ENCODE measurements at places on chromosomes 13 and 19. TPM values are rescaled to one million over a fixed set of nuclear protein-coding genes. Genes with fewer than 3 reads are reported as not detected.

DNA sequence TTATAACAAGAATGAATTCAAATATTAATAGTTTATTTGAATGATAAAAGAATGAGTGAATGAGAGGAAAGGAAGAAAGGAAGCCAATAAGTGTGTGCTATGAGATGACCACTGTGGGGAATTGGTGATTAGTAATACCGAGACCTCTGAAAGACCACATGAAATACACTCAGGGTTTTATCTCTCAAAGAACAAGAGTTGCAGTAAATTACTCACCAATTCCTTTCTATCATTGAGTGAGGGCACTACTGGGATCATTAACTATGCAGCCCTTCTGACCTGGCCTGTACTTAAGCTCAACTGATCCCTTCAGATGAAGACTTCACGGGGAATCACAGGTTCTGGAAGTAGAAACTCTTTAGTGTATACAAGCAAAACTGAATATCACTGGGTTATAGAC is 1636.1 kb downstream of the SLITRK5 start:
- no peaks in the 10 kb centered on the region for H3K4me1 ChIP-seq
- H3K27ac ChIP-seq = no peak overlapping the region
- H3K36me3 ChIP-seq = no peaks in the 10 kb centered on the region
- no peaks in the 10 kb centered on the region for H3K27me3 ChIP-seq

- H3K27ac ChIP-seq = peak overlapping the region; percentile 26
- H3K36me3 ChIP-seq = no peaks in the 10 kb centered on the region
- H3K27me3 ChIP-seq = no peaks in the 10 kb centered on the region
- H3K4me3 ChIP-seq = no peak overlapping the region
Observed at GRCh38 chr13:109274188-109274821, 512.1 kb downstream of the IRS2 start.

The IGSF23 gene
- not detected for total RNA-seq

DNA sequence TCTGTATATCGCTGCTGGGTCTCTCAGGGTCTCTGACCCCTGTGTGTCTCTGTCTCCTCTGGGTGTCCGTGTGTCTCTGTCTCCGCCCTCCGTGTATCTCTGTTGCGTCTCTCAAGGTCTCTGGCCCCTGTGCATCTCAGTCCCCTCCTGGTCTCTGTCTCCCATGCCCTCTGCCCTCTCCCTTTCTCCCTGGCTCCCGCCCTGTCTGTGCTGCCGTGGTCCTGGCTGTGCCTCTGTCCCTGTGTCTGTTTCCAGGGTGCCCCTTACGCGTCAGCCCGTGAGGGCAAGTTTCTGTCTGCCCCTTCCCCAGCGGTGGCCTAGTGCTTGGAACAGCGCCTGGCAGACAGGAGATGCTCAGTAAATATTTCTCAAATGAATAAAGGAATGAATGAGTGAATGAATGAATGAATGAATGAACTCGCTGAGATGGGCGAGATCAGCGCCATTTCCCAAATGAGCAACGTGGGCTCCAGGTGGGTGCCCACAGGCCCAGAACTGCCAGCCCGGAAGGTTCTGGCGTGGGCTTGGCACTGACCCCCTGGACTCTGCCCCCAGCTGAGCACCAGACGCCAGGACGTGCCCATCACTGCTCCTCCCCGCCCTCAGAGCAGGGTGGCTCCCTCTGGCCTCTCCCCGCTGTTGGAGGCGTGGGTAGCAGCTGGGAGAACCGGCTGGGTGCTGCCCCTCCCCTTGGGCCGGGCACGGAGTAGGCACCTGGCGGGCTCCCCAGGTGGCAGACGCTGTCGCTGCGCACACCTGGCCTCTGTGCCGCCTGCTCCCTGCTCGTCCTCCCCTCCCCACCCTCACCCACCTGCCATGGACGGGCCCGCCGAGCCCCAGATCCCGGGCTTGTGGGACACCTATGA is at the start of gene SULT2B1:
SULT2B1 (plus strand) TSS at position 736 of the 866 bp plus-strand sequence; CDS start at position 817, 81 bp downstream.
- H3K27ac ChIP-seq = no peak within 1 kb of the TSS
- H3K36me3 ChIP-seq = no peaks in the 10 kb centered on the region
- no peak within 1 kb of the TSS for H3K4me3 ChIP-seq
- no peak for DNase-seq
- H3K27me3 ChIP-seq = no peaks in the 10 kb centered on the region
- H3K4me1 ChIP-seq = peaks cover 8% of the 10 kb centered on the region

DNA sequence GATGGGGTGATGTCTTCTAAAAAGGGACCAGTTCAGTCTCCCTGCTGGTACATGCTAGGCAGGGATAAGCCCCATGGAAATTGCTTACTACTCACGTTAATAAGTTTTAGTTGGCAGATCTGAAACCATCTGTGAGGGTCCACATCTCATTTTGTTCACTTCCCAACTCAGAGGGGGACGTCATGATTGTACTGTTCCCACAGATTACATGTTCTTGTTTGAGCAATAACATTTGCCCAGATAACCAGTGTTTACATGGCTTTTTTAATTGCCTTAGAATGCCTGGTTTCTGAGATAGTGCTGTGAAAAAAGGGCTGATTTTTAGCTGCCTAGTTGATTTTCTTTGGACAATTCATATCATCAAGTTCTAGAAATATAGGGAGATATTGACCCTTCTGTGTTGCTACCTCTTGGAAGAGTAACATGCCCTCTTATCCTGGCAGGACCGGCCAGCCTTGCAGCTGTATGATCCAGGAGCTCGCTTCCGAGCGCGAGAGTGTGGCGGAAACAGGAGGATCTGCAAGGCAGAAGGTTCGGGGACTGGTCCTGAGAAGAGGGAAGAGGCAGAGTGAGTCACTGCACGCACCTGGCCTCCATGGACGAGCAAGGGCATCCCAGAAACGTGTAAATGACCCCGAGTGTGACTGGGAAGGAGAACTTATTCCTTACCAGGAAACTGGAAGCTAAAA is 9.8 kb upstream of the CHAMP1 start:
- H3K27me3 ChIP-seq = no peaks in the 10 kb centered on the region
- peak; percentile 40 for DNase-seq
- H3K4me3 ChIP-seq = no peak overlapping the region
- H3K4me1 ChIP-seq = no peaks in the 10 kb centered on the region

- no peaks in the 10 kb centered on the region for H3K27me3 ChIP-seq
- no peak overlapping the region for H3K4me3 ChIP-seq
- peak; percentile 58 for DNase-seq
- H3K36me3 ChIP-seq = no peaks in the 10 kb centered on the region
Observed at GRCh38 chr19:6868351-6868750, 19.0 kb upstream of the ADGRE1 start.

- H3K27me3 ChIP-seq = no peaks in the 10 kb centered on the region
- H3K4me3 ChIP-seq = no peak overlapping the region
- no peak for DNase-seq
- no peak overlapping the region for H3K27ac ChIP-seq
- no peaks in the 10 kb centered on the region for H3K36me3 ChIP-seq
Observed at GRCh38 chr13:50679321-50679720, 164.2 kb downstream of the DLEU7 start.

The ZNF888 gene
- total RNA-seq = 5.0 TPM

- DNase-seq = no peak
- peak overlapping the region; percentile 36 for H3K4me3 ChIP-seq
- peaks cover 6% of the 10 kb centered on the region for H3K4me1 ChIP-seq
- no peaks in the 10 kb centered on the region for H3K36me3 ChIP-seq
- H3K27me3 ChIP-seq = peaks cover 17% of the 10 kb centered on the region
Observed at GRCh38 chr13:38687246-38688229, 661 bp downstream of the FREM2 start.

- peak overlapping the region; percentile 90 for H3K4me3 ChIP-seq
- H3K27me3 ChIP-seq = peaks cover 14% of the 10 kb centered on the region
- peaks cover 38% of the 10 kb centered on the region for H3K4me1 ChIP-seq
- peak overlapping the region; percentile 98 for H3K27ac ChIP-seq
- peak; percentile 94 for DNase-seq
- peaks cover 44% of the 10 kb centered on the region for H3K36me3 ChIP-seq
Observed at GRCh38 chr19:7681340-7682174, 924 bp downstream of the TRAPPC5 start.

DNA sequence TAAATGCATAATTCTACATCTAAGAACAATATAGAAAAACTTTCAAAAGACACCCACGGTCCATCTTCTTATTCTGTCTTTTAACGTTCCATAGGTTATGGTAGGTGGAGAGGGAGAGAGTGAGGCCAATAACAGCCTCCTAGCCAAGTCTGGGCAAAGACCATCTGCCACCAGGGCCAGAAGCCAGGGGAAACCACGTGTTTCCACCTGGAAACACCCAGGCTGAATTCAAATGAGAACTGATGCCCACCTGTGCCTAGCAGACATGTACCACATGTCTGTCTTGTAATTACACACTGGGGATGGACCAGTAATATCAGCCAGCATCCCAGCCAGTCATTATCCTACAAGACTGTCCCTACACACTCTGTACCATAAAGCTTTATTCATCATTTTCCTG is 1573.1 kb downstream of the EFNB2 start:
- no peak for DNase-seq
- H3K27ac ChIP-seq = no peak overlapping the region
- H3K36me3 ChIP-seq = no peaks in the 10 kb centered on the region

All from spleen (tissue), 13 donors.